NCI-H146 (cell line): ENCODE measurements at places on chromosomes 1 and 21.

DNA sequence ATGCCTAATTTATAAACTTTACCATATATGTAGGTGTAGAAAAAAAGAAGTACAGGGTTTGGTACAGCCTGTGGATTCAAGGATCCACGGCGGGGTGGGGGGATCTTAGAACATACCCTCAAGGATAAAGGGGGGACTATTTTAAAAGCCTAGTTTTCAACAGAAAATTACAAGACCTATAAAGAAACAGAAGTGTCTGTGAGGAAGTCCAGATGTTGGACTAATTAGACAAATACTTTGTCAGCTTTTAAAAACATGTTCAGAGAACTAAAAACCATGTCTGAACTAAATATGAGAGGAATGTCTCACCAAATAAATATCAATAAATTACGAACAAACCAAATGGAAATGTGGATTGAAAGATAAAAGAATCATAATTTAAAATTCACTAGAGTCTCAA, 51.6 kb downstream of the TRMT1L start:
- DNase-seq, result no peak

- DNase-seq, result no peak
Measured at GRCh38 chr21:16644685-16645084, 868.2 kb upstream of the CXADR start.

DNA sequence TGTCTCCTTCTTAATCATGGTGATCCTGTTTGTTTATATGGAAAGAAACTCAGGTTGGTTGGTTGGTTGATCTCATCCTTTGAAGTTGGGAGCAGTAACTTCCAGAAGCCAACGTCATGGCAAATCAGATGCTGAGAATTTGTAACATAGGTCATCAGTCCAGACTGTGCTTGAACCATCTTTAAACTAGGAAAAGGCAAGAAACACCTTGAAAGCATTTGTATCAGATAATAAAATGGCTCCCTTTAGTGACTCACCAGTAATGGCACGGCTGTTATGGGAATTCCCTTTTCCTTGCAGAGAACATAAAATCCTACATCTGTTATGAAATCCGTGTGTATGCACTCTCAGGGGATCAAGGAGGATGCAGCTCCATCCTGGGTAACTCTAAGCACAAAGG, 58.1 kb downstream of the SERBP1 start:
- DNase-seq, result no peak

GRCh38 chr1:22317231-22317919, 134.3 kb upstream of the ZBTB40 start:
- peak; percentile 12 for DNase-seq

- DNase-seq, result no peak
Measured at GRCh38 chr1:202004711-202005110, 5.7 kb upstream of the ELF3 start.
